ENCODE measurements at places on chromosomes 1 and 21.
A peak's percentile ranks its signal among the peaks of the same experiment; 100 is the strongest.

DNA sequence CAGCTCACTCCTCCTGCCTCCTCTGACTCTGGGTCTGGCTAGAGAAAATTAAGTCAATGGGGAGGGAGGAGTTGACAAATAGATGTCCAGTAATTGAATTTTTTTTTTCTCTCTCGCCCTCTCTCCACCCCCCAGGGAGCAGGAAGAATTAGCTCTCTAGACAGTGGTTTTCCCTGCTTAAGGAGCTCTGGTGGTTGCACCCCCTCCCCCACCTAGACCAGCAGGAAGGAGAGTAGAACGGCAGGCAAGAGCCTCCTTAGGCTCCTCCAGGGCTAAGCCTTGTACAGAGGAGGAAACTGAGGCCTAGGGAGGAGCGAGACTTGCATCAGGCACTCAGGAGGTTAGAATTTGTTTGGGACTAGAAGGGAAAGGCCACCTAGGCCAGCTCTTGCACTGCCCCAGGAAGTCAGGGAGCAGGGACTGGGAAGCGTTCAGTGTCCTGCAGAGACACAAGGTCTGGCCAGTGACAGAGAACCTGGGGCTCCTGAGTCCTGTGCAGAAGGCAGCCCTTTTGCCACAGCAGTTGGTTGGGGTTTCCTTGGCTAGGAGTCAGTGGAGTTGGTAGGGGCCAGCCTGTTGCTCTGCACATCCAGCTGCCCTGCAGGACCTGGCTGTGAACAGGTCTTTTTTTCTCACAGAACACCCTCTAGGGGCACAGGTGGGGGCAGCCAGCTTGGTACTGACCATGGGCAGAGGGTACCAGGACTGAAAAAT is 49.5 kb upstream of the ACOT11 start:
- DNase-seq: no peak

GRCh38 chr1:56135864-56136147 is 443.6 kb downstream of the PLPP3 start:
- no peak for DNase-seq

DNA sequence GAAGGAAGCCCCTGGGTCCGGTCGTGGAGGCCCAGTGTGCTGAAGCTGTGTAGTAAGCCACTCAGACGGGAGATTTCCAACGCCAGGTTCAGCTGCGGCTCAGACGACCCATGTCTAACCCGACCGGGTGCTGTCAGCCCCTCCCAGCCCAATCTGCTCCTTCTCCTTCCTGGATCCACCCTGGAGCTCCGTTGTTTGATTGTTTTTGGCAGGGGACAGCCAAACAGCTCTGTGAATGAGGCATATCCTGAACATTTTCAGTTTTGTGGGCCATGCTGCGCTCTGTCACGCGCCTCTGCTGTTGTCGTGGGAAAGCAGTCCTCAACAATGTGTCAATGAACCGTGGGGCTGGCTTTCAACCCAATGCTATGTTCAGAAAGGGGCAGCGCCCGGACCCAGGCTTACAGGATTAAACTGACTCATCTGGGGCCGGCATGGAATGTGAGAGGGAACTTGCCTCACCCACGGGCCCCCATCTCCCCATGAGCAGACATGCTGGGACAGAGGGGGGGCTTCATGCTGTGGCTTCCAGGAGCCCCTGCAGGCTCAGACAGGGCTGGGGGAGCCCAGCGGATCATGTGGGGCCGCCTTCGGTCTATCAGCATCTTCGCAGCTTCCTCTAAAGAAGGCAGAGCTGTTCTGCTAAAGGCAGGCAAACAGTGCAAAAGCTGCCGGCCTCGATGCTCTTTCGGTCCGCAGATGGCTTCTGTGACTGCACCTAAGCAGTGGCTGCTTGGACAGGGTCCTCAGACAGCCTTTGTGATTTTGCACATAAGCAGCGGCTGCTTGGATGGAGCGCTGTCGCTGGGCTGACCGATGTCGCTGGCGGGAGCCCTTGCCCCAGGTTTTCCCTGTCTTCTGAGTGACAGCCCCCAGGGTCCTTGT is 101.7 kb downstream of the RIPK4 start:
- DNase-seq: no peak

GRCh38 chr1:58785442-58786058 is 1.7 kb upstream of the JUN start:
- DNase-seq: peak; percentile 88

DNA sequence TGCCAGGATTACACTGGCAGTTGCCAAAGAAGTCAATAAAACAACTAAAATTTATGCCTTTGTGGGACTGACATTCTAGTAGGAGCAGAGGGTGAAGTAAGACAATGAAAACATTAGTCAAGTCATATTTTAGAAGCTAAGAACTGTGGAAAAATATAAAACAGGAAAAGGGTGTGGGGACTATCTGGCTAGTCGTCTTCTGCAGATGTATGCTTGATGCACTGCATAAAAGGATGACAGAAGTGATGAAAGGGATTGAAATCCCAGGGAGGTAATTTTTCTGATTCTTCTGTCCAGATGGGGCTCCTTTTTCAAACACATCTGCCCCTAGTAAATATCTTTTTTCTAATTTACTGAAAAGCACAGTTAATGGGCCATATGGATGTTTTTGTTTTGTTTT is 706.3 kb downstream of the ADGRL2 start:
- DNase-seq: no peak

GRCh38 chr1:103529746-103530145 is 4.2 kb downstream of the RNPC3 start:
- no peak for DNase-seq

DNA sequence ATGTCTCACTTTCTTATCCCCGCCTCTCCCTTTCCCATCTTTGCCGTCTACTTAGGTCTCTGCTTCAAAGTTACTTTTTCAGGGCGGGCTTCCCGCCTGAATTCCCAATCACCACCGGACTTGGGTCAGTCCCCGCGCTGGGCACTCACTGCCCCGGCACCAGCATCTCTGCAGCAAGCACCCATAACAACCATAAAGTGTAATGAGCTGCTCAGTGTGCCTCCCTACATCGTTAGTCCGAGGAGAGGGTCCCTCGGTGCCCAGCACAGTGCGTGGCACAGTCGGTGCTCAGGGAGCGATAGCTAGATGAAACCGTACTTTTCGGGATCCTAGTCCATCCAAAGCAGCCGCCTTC is 633 bp upstream of the CTPS1 start:
- DNase-seq: no peak

Data from NCI-H1105 treated with DMSO at 0.1 percent for 48 hours (cell line).